NCI-H1105 treated with DMSO at 0.1 percent for 48 hours (cell line): ENCODE measurements at places on chromosomes 1 and 21.

DNA sequence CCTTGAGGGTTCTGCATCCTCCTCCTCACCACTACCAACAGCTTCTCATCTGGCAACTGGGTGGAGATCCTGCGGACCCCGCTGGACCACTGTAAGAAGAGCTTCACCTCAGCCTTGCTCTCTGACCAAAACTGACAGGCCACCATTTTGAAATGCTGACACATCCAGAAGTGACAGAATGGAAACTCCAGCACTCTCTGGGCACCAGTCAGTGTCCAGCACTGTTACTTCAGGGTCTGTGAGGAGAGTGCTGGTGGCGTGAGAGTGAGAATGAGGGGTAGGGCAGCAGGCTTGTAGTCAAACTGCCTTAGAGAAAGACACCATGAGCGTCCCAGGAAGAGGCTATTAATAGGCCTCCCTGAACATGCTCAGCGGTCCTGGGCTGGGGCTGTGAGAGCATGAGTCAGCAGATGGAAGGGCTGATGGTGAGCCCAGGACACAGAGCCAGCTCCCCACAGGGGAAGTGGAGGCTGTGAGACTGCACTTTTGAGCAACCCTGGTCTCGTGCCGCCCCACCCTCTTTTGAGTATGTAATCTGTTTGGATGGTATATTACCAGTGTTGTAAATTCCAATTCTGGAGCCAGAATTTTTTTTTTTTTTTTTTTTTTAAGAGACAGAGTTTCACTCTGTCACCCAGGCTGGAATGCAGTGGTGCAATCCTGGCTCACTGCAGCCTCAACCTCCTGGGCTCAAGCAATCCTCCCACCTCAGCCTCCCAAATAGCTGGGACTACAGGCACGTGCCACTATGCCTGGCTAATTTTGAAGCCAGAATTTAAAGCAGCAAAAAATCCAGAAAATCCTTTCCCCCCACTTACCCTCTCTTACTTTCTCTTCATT, 34.4 kb upstream of the SLC30A1 start:
- no peak for DNase-seq

GRCh38 chr1:236143104-236143948, 987 bp downstream of the GPR137B start:
- DNase-seq = peak; percentile 2

DNA sequence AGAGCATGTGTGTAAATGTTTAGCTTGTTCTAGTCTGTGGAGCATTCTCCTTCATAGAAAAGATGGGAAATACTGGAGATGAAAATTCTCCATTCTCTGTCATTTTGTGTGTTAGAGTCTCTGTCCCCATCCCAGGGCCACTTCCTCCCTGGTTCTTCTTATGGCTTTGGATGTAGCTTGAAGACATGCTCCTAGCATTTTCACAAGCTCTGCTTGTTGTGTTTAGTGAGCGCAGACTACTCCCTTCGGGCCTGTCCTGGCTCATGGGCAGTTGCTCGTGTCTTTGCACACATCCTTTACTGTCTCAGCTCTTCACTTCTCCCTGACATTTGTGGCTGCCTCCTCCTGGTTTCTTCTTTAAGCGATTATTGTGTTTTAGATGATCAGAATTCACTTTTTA, 30.4 kb downstream of the MAPKAPK2 start:
- no peak for DNase-seq

GRCh38 chr1:65067491-65068201, 80.4 kb upstream of the AK4 start:
- DNase-seq = peak; percentile 80

DNA sequence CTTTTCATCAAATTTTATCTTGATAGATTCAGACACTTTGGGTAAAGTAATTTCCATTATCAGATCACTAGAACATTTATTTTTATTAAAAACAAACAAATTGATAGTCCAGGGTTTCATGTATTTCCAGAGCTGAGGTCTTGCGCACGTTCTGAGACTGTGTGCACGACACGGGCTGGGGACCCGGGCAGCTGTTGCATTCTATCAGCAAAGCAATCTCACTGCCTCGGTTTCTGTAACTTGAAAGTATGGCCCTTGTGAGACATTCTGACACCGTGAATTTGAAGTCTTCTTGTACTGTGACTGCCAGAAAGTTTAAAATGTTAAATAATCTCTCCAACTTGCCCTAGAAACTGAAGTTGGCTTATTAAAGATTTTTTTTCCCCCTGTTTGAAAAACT, 746.9 kb upstream of the ADGRL2 start:
- no peak for DNase-seq

GRCh38 chr1:88917321-88918025, 26.1 kb upstream of the GTF2B start:
- DNase-seq = no peak

GRCh38 chr1:29267321-29268070, 31.2 kb downstream of the PTPRU start:
- DNase-seq = no peak

- no peak for DNase-seq
These were observed 144.0 kb upstream of the BACE2 start for GRCh38 chr21:41023936-41024335.

DNA sequence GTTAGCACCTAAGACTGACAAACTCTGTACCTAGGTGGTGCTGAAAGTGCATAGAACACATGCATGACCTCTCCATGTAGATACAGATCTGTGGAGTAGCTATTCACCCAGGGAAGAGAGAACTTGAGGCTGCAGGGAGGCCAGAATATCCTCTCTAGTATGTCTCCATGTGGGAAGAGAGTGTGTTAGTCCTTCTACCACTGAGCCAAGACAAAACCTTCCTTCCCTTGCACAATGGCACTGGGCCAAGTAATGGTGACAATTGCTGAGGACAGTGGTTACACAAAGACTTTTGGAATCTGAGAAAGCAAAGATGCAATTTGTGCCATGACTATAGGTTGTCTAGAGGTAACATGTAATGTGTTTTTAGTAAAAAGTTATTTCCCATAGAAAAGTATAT, 52.3 kb downstream of the C1orf198 start:
- no peak for DNase-seq

- no peak for DNase-seq
These were observed 101.5 kb upstream of the GADD45A start for GRCh38 chr1:67583462-67583950.

DNA sequence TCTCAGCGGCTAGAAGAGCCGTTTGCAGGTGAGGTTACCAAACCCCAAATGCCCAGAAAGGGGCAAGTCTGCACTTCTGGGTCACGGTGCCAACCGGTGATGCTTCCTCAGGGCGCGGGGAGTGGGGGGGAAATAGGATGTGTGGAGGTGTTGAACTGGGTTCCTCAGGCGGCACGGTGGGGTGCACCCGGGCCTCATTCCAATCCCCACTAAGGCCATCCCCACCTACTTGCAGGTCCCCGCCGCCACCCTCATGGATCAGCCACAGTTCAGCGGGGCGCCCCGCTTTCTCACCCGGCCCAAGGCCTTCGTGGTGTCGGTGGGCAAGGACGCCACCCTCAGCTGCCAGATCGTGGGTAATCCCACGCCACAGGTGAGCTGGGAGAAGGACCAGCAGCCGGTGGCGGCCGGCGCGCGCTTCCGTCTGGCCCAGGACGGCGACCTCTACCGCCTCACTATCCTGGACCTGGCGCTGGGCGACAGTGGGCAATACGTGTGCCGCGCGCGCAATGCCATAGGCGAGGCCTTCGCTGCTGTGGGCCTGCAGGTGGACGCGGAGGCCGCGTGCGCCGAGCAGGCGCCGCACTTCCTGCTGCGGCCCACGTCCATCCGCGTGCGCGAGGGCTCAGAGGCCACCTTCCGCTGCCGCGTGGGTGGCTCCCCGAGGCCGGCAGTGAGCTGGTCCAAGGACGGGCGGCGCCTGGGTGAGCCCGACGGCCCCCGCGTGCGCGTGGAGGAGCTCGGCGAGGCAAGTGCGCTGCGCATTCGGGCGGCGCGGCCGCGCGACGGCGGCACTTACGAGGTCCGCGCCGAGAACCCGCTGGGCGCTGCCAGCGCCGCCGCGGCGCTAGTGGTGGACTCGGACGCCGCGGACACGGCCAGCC, 3.9 kb downstream of the OBSCN start:
- no peak for DNase-seq

- no peak for DNase-seq
These were observed 2.6 kb downstream of the HYI start for GRCh38 chr1:43451157-43451591.

DNA sequence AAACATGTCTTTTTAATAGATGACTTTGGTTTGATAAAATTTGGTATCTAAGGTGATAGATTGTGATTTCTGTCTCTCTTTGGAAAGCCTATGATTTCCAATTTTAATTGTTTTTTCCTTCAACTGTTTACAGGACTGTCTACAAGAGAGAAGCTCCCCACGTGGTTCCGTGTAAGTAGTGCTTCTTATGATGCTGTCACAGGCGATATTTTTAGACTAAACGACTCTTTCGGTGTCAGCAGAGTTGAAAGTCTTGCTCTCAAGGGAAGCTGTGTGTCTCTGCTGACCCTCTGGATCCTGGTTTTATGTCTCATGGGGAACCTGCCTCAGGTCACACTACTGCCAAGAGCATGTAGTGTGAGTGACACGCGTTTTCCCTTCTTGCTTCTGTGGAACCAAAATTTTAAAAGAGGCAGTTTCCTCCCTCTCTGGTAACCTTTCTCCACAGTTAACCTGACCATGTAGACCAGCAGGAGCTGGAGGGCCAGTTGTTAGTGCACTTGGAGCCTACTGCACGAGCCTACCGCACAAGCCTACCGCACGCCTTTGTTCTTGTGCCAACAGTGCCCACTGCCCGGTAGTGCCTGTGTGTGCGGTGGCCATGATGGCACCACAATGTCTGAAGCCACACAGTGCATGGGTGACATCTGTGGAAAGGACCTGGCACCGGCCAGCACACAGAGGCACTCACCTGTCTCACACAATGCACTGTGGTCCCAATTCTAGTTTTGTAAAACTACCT, 91.9 kb downstream of the PCBP3 start:
- no peak for DNase-seq

DNA sequence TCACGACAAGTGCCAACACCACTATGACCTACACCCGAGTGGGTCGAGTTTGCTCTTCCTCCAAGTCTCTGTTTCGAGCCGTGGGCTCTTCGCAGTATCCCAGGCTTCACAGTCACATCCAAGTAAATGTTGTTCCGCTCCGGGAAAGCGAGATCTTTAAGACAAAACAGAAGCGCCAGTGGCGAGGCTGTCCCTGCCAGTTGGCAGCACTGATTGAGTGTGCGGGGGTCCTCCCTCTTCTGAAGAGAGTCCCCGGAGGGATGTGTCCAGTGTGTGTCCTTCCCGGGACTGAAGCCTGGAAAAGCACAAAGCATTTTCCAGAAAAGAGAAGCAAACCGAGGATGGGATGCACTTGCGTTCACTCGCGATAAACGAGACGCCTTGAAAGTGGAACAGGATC, 158.9 kb downstream of the PRDM16 start:
- DNase-seq = no peak

GRCh38 chr1:95503278-95504030, 269.4 kb downstream of the RWDD3 start:
- DNase-seq = no peak

GRCh38 chr1:65694933-65695332, 97.8 kb upstream of the PDE4B start:
- DNase-seq = no peak

DNA sequence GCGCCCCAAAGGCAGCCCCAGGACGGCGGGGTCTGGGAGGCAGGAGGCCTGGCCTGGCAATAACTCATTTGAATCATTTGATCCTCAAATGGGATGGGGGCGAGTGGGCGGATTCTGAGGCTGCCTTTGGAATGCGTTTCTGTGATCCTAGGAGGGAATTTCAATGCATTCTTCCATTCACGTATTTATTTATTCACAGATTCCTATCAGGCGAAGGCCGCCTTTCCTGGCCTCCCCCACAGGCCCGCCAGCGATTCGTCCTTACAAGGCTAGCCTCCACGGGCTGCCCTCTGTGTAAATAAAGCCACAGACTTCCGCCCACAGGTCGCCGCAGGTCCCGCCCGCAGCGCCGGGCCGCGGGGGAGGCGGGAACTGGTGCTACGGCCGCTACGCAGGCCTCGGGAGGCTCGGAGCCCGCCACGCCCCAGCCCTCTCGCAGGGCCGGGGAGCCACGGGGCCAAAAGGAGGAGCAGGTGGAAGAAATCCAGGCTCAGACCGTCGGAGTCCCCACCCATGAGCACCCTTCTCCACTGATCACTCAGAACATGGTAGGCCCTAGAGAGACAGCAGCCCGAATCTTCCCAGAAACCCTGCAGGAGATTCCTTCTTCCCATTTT, 31.3 kb upstream of the JUN start:
- DNase-seq = no peak

GRCh38 chr1:108044318-108044717, 79.3 kb upstream of the VAV3 start:
- no peak for DNase-seq

DNA sequence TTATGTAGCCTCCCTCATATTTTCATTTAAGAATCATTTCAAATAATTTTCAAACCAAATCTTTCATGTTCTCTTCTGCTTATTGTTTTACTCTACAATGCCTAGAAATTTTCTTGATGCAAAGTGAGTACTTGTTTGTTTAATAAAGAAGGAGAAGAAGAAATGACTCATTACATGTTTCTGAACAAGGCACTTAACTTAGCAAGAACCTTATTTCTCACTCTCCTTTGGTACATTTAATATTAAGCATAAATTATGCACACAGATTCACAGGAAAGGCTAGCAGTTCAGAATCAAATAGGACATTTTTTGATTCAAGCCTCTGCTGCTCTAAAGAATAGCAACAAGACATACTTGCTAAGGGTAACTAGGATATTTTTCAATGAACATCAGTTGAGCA, 9.1 kb downstream of the SCYL3 start:
- no peak for DNase-seq

GRCh38 chr1:202462342-202463076, 114.0 kb downstream of the PPP1R12B start:
- DNase-seq = no peak

DNA sequence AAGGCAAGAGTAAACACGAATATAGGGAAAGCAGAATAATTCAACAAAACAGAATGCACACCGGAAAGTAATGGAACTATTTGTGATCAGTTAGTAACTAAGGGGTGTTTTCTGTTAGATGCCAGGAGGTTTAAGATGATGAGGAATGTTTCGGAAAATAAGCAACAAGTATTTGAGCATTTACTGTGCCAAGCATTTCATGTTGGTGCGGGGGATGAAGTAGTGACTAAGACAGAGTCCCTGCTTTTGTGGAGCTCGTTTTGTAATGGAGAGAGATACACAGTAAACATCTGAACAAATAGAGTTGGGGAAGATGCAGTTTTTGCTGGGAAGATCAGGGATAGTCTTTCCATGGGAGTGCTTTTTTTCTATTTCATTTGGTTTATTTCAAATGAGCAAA, 78.7 kb downstream of the DYRK1A start:
- no peak for DNase-seq

GRCh38 chr1:46614604-46614984, 2.0 kb downstream of the MOB3C start:
- no peak for DNase-seq

GRCh38 chr1:155044812-155045657, 6.1 kb upstream of the ADAM15 start:
- peak; percentile 37 for DNase-seq

GRCh38 chr1:210222340-210223006, 10.1 kb upstream of the SERTAD4 start:
- DNase-seq = peak; percentile 53

GRCh38 chr21:38756746-38757145, 49.0 kb upstream of the ETS2 start:
- no peak for DNase-seq

- DNase-seq = no peak
These were observed 116.1 kb downstream of the DMRTB1 start for GRCh38 chr1:53575141-53575954.

GRCh38 chr1:94852788-94853187, 32.6 kb downstream of the SLC44A3 start:
- DNase-seq = no peak

- DNase-seq = no peak
These were observed 35.0 kb upstream of the IL19 start for GRCh38 chr1:206735553-206736031.

- no peak for DNase-seq
These were observed 6.5 kb upstream of the FGGY start for GRCh38 chr1:59290193-59290949.
